ENCODE measurements at places on chromosomes 11 and 22. TPM values are rescaled to one million over a fixed set of nuclear protein-coding genes. Genes with fewer than 3 reads are reported as not detected.

The BAIAP2L2 gene
- total RNA-seq = 7.8 TPM

The B3GAT1 gene
- total RNA-seq = not detected

The PRSS23 gene
- total RNA-seq = 392 TPM

The SCGB1C1 gene
- not detected for total RNA-seq

The ACR gene
- total RNA-seq = 0.15 TPM

The KCNK4 gene
- 0.07 TPM for total RNA-seq

The MYH9 gene
- total RNA-seq = 144 TPM

The EXPH5 gene
- total RNA-seq = 0.05 TPM

The SLC7A4 gene
- not detected for total RNA-seq

The MS4A15 gene
- total RNA-seq = not detected

The UCP3 gene
- total RNA-seq = 0.89 TPM

The EHD1 gene
- total RNA-seq = 113 TPM

All from A549 treated with Hydrocortisone at 1 μM for 4 hours (cell line).